ENCODE measurements at places on chromosomes 3 and 15.

DNA sequence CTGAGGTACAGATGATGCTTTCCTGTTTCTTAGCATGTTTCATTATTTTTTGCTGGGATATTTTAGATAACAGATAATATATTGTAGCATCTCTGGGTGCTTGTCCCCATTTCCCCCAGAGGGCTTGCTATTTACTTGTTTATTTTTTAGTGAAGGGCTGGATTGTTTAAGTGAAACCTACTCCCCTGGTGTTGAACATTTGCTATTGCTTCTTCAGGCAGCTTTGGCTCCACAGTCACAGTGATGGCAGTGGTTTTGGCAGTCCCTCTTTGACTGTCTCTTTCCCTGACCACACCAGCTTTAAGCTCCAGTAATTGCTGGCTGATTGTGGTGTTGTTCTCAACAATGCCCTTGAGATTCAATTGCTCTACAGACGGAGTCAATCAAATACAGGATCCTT is 128.9 kb downstream of the KLF13 start:
- DNase-seq = no peak

DNA sequence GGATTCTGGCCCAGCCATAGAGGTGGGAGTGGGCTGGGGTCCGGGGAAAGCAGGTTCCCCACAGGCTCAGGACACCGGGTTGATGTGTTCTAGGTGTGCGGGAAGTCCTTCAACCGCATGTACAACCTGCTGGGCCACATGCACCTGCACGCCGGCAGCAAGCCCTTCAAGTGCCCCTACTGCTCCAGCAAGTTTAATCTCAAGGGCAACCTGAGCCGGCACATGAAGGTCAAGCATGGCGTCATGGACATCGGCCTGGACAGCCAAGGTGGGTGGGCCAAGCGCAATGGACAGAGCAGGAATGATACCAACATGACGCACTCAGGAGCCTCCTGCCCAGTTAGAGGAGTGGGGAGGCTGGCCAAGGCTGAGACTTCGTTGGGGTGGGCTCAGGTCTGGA is 28.2 kb downstream of the IDH2 start:
- no peak for DNase-seq

DNA sequence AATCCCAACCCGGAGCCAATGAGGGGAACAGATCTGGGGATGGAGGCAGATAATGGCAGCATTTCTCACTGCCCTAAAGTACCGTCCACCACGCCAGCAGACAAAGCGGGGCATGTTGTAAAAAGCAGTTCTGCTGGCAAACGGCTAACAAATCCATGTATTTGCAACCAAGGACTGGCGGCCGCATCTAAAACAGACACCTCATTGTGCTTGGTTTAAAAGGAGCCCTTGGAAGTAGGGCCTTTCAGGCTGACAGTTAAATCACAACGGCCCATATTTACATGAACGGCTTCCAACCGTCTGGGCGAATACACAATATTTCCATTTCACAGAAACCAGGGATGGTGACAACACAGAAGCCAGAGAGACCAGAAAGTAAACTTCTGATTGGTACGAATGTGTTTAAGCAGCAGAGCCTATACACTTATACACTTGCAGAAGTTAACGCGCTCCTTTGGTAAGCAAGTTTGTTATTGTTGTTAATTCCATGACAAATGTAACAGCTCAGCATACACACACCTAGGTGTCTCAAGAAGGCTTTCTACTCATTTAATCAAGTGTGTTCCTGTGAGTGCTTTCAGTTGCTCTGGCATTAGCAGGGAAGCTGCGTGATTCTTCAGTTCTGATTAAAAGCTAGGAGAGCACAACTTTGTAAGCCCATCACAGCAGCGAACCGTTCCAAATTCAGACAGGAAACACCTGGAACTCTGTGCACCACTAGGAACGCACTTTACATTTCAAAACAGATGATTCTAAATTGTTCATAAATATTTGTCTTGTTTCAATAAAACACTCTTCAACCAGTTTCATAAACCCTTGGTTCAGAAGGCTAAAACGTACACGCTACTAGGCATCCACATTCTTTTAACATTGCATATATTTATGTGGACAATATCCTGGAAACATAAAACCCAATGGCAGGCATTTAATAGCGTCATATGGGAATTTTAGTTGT is 112.9 kb downstream of the PDZRN3 start:
- DNase-seq = no peak

GRCh38 chr3:98754483-98754882 is 8.7 kb upstream of the ST3GAL6 start:
- DNase-seq = no peak

DNA sequence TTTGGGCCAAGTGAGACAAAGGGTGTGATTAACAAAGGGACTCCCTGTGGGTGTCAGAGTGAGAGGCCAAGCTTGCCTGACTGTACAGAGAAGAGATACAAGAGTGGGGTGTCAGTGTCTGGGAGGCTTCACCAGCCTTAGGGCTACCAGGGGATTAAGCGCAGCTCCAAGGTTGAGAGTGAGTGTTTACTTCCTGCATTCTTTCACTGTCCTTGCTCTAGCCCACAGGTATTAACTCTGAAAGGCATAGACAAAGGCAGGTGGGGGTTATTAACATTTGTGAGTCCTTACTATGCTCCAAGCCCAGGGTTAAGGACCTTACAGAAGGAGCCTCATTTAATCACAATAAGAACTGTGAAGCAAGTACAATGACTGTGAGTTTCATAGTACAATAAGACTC is 107.6 kb downstream of the IL20RB start:
- no peak for DNase-seq

GRCh38 chr3:141789281-141789680 is 26.1 kb downstream of the GRK7 start:
- DNase-seq = no peak

DNA sequence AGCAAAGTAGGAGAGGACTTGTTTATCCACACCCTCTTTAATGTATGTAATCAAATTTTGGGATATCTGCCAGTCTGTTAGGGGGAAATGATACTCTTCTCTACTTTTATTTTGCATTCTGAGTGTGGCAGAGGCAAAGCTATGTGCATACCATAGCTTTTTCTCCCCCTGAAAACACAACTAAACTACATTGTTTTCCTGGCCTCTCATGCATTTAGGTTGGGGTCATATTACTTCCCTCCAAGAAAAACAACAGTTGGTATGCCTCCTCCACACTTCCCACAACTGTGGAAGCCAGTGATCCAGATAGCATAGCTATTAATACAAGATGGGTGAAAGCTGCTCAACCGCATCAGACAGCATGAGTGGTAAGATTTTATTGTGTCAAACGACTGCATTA is 6.9 kb downstream of the RPL15 start:
- DNase-seq = no peak

DNA sequence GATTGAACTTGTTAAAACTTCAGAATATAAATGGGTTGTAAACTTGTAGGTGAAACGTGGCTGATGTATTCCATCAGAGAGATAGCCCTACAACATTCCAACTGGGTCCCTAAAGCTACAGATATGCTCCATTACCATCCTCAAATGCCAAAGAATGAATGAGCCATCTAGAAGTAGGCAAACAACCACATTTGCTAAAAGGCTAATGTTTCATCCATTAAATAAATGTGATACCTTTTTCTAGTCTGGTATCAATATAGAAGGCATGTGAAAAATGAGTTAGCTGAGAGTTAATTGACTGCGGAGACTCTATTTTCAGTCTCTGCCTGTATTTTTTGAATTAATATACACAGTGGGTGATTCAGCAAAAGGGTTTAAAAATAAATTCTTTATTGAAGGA is 203.8 kb downstream of the RBMS3 start:
- no peak for DNase-seq

GRCh38 chr3:67685499-67685898 is 31.1 kb upstream of the SUCLG2 start:
- no peak for DNase-seq

DNA sequence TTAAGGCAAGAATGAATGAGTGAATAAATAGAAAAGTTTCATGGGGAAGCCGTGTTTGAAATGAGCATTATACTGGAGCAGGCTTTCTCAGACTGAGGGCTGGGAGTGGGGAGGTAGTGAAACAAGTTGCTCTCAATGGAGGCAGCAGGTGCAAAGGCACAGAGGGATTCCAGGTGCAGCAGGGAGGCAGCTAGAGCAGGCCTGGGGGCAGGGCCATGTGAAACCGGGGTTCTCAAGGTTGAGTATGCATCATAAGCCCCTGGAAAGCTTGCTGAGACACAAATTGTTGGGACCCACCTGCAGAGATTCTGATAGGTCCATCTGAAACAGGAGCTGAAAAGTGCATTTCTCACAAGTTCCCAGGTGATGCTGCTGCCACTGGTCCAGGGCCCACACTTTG is 45.3 kb downstream of the BFSP2 start:
- no peak for DNase-seq

GRCh38 chr3:147864754-147865354 is 455.7 kb downstream of the ZIC1 start:
- DNase-seq = no peak

DNA sequence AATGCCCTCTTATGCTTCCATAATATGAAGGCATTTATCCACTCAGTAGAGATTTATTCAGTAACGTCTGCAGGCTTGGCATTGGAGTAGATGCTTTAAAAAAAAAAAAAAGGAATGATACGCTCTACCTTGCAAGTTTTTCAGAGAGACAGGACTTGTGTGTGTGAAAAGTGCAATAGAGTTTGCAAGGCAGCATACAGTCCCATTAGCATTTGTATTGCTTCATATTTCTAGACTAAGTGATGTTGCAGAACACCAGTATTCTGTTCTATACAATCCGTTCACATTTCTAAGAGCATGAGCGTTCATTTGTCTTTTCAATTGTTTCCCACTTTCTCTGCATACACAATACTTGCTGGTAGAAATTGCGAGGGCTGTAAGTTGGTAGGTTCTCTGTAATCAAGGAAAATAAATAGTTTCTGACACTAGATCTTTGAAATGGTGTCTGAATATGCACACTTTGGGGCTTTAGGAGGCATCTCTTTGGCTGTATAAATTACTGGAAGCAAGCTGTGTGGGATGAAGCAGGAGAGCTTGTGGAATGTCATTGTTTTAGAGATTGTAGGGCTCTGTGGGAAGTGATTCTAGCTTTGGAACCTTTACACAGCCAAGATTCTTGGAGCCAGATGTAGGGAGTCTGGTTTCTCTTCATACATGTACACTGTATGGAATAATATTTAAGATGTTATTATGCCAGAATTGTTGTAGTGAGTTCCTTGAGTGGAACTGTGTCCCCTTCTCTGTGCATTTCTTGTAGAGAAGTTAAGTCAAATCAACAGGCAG is 262.7 kb downstream of the FEZF2 start:
- DNase-seq = no peak

DNA sequence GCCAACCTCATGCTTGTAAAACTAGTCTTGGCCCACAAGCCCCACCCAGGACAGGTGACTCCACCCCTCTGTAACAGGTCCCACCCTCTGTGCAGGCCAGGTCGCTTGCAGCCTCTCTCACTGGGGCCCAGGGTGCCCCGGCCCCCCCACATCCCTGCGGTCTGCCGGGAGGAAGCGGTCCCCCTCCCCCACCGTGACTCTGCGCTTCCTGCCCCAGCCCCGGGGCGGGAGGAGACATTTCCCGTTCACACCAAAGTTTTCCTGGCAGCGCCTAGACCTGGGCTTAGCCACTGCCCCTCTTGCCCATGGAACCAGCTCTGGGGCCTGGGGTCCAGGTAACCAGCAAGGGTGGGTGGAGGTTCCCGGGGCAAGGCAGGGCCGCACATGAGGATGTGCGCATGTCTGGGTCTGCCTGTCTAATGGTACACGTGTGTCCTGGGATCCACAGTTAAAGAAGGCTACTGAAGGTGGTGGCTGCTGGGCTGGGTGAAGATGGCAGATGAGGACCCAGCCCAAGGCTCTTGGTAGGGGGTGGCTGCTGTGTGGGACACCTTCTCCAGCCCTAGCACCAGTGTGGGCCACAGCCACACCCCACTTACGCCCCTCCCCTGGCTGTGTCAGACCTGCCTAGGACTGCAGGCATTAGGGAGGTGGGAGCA is 8.4 kb downstream of the NBEAL2 start:
- peak; percentile 94 for DNase-seq

DNA sequence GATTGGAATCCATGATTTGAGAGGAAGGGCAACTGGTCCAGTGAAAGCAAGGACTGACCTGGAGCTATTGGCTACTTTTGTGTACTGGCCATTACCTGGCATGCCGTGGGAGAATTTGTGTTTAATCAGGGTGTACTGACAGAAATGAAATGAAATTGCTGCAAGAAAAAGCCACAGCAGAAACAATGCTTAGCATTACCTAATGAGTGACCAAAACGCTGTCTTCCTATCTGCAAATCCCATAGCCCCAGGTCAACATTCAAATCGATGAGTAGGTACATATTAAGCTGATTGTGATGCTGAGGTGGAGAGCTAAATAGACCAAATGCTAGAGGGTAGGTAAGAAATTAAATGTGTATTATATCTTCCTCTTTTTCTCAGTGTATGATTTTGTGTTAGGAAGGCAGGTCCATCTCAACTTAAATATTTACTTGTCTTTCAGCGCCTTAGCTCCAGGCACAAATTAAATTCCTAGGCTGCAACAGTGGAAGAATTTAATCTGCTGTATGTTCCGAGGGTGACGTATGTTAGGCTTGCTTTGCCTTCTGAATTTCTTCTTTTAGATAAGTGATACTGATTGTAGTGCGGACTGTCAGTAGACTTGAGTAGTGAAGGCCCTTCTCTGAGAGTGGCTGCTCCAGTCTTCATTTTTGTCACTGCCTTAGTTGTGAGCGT is 331.1 kb downstream of the SV2B start:
- DNase-seq = no peak

DNA sequence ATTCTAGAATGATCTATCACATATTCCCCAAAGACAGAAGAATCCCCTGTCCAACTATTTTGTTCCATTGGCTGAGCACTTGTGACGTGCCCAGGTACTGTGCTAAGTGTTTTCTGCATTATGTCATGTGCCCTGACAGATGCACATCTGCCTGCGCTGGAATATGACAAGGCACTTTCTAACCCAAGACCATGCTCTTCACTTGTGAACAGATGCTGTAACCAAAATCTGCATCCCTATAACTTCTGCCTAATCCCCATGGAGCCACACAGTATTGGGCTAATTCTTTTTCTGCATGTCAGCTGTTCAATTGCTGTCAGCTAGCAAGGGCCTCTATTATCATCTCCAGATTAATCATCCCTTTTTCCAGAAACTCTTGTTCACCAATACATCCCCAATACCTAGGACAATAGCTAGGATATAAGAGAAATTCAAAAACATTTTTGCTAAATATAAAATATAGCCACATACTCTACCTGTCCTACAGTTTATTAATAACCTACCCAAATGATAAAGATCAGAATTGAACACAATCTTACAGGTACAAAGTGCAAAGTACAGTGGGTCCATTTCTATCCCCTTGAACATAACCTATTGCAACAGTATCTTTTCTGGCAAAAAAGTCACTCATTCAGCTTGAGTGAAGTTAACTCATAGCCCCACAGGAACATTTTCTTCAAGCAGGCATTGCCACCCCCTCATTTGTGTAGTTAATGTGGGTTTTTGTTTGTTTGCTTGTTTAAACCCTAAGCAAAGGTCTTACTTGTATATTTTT is 109.4 kb upstream of the LRRN1 start:
- DNase-seq = no peak
